ENCODE measurements at places on chromosomes 3 and 15.

DNA sequence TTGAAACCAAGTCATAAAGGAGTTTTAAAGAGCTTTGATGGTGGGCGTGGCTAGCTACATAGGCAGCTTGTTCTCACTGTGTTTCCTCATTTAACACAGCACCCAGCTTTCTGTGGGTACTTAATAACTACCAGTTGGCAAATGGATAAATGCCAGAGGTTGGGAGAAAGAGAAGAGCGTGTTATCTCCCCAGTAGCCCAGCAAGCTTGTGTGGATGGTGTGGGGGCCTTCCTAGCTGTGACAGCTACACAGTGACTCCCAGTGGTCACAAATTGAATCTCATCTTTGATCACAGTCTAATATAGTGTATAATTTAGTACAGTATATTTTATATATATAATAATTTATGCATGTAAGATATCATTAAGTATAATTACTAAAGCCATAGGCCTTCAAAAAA, 984.1 kb downstream of the EPHA3 start:
- DNase-seq, result no peak

DNA sequence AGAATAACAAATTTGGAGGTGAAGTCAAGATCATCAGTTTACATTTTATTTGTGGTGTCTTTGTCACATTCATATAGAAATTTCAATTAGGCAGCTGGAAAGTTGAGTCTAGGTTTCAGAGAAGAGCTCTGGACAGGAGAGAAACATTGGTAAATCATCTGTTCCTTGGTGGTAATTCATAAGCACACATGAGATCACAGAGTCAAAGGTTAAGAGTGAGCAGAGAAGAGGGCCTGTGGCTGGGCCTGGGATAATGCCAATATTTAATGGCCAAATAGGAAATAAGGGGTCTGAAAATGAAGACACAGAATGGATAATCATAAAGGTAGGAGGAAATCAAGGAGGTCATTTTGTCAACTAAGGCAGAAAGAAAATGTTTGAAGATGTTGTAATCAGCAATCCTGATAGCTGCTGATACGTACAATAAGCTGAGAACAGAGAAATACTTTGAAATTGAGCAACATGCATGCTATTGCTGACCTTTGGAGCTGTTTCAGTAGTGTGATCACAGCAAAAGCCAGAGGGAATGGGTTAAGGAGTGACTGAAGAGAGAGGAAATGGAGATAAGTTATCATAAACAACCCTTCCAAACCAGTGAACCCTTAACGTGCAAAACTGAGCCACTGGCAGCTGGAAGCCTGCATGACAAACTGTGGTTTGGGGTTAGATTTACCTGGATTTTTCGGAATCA, 692.8 kb downstream of the AGBL1 start:
- no peak for DNase-seq

- no peak for DNase-seq
Measured at GRCh38 chr3:63060412-63060811, 185.2 kb upstream of the CADPS start.

DNA sequence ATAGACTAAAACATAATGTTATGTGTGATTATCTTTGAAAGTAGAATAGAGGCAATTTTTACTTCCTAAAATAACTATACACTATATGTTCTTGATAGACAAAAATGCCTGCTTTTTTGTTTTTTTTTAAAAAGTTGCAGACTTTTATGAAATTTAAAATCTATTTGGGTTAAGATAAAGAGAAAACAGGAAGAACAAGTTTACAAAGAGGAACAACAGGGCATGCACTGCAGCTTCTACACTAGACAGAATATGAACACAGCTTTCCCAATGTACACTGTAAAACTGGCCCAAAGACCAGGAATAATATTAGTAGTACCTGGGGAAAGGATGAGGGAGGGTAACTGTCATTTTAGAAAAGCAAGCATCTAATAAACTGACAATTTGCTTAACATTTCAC, 53.7 kb downstream of the NR1I2 start:
- no peak for DNase-seq

- DNase-seq, result no peak
Measured at GRCh38 chr15:36626984-36627383, 47.6 kb downstream of the CDIN1 start.

DNA sequence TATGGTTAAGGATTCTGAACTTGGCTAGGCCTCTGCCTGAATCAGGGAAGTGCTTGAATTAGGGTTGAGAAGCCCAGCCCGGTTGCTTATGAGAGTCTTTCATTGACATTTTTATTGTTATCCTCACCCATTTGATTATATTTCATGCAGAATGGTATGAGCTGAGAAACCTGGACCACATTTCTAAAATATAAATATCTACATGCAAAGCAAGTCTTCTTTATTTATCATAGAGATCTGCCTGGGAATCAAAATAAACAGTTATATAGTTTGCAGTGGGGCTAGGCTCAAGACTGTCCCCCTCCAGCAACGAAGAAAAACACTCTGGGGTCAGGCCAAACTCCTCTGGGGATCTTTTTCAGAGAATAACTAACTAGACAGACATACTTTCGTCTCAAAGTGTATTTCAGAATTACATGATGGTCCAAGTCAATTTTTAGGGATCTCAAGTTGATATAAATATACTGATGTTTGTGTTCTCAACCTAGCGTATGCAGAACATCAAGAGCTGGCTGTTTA, 675.4 kb upstream of the NR2F2 start:
- no peak for DNase-seq

Data from stimulated activated CD8-positive, alpha-beta memory T cell treated with anti-CD3 and anti-CD28 coated beads, Interleukin-7, amount 100 ng/mL, for 1 hour (primary cell).